Activated CD4-positive, alpha-beta T cell treated with anti-CD3 and anti-CD28 coated beads for 4 hours (primary cell): ENCODE measurements at places on chromosomes 7 and 10.

DNA sequence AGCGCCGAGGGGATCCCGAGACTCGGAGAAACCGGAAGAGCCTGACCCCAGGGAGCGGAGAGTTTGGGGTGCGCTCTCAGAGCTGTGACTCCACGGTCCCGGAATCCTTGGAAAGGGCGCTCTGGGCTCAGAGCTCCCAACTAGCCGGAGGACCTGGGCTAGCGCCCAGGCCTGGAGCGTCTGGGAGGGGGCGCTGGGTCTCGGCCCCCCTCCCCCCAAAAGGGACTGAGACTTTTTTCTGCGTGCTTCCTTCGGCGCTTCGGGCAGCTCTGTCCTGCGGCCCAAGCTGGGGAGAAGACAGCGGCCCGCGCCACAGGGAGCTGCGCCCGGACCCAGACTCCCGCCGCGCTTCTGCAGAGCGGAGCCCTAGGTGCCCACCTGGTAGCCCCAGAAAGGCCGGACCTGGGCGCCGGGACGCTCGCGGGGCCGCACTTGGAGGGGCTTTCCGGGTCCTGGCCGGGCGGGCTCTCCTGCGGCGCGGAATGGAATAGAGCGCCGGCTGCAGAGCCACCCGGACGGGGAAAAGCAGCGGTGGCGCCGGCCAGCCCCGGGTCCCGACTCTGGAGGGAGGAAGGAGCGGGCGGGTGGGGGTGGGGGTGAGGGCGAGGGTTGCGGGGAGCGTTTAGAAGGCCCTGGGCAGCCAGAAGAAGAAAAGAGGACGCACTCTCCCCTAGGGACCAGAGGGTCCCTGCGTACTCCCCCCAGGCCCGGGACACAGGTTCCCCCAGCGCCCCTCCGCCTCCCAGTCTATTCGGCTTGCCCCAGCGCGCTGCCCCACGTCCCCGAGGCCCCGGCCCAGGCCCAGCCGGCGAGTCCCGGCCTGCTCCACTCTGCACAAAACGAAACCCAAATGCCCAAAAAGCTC, 4.7 kb downstream of the ZNF503 start:
- no peak for DNase-seq

DNA sequence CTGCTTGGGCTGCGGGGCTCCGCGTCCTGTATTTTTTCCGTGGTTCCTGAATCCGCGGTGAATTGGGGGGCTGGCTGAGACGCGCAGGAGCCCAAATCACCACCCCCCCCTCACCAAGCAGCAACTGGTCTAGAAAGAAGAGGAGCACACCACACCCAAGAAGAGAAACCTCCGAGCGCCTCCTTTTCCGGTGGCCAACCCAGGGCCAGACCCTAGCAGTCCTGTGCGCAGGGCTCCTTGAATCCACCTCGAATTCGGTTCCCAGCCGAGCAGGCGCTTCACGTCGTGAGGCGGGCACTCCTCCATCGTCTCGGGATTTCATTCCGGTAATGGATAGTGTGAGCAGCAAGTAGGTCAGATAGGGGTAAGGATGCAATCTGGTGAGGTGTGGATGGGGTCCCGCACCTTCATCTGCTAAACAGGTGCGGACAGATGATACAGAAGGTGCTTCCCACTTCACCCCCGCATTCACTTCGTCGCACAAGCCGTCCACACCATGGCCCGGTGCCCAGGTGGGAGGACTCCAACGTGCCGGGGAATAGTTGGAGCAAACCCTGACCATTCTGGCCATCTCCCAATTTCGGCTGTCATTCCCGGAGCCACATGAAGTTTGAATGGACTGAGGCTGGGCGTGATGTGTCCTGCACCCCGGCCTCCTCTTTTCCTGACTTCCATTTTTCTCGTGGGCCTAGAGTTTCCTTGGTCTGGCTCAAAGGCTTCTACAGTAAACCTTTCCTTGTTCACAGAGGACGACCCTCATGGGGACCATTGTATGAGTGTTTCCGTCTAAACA, 19.8 kb upstream of the ZNF273 start:
- no peak for DNase-seq

GRCh38 chr10:65355141-65355680, 1570.6 kb upstream of the LRRTM3 start:
- DNase-seq = no peak

GRCh38 chr7:44280993-44281721, 44.2 kb downstream of the CAMK2B start:
- DNase-seq = peak; percentile 0

DNA sequence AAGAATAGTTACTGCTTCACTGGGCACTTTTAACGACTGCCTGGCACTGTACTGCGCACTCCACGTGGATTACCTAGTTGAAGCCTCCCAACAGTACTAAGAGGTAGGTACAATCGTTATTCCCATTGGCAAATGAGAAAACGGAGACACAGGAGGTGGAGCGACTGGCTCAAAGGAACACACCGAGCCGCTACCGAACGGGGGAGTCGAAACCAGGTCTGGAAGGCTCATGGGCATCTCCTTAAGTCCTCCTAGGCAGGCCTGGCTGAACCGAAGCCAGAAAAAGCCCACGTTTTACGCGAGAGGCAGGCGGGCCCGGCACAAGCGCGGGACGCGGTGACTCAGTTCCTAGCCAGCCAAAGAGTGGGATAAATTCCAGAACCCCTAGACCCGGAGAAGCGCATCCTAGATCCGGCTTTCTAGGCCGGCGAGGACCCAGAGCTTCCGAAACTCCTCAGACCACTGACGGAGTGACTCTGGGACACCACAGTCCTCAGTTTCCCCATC, 472 bp downstream of the PDAP1 start:
- DNase-seq = peak; percentile 57
